ENCODE measurements at places on chromosomes 4 and X. TPM values are rescaled to one million over a fixed set of nuclear protein-coding genes. Genes with fewer than 3 reads are reported as not detected.

Gene PRR32
- total RNA-seq, result not detected

Gene PRAF2
- 10.6 TPM for total RNA-seq

Gene HS6ST2
- total RNA-seq, result not detected

Gene SUPT20HL1
- total RNA-seq, result not detected

Gene GAGE12E
- not detected for total RNA-seq

Gene ELOVL6
- total RNA-seq, result 2.1 TPM

Gene XAGE1A
- total RNA-seq, result not detected

Gene GJB1
- total RNA-seq, result not detected

Gene MAPK10
- total RNA-seq, result 0.20 TPM

Gene SPARCL1
- total RNA-seq, result not detected

Gene CCDC120
- 7.9 TPM for total RNA-seq

Gene GUF1
- 21.5 TPM for total RNA-seq

Measured in activated B cell treated with CpG ODN at 0.5 μM for 24 hours (primary cell).